ENCODE measurements at places on chromosomes 12 and 14.
A peak's percentile ranks its signal among the peaks of the same experiment; 100 is the strongest.

- no peak for DNase-seq
Observed at GRCh38 chr12:72191761-72192160, 80.4 kb upstream of the TRHDE start.

- DNase-seq = no peak
Observed at GRCh38 chr14:67467134-67467533, 21.4 kb downstream of the TMEM229B start.

GRCh38 chr14:30312214-30312613 is 246.7 kb upstream of the G2E3 start:
- no peak for DNase-seq

DNA sequence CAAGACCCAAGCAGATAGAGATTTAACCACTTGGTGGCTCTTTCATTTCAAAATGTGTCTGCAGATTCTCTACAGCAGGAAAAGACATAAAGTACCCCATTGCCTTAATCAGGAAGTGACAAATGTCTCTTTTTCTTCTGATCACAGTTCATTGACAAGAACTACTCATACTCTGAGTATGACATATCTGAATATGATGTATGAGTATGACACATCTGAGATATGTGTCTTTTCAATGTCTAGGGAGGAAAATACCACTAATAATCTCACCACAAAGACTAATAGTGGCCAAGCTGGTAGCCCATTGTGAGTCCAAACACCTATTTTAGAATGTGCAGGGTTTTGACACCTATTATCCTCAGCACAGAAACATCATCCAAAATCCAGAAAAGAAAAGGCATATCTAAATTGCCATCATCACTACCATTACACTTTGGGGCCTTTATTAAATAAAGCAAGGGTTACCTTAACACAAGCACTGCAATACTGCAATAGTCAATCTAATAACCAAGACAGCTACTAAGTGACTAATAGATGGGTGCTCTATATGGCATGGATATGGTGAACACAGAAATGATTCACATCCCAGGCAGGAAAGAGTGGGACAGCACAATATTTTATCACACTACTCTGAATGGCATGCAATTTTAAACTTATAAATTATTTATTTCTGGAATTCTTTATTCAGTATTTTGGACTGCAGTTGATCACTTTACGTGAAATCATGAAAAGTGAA is 243.7 kb upstream of the FAR2 start:
- DNase-seq = no peak

DNA sequence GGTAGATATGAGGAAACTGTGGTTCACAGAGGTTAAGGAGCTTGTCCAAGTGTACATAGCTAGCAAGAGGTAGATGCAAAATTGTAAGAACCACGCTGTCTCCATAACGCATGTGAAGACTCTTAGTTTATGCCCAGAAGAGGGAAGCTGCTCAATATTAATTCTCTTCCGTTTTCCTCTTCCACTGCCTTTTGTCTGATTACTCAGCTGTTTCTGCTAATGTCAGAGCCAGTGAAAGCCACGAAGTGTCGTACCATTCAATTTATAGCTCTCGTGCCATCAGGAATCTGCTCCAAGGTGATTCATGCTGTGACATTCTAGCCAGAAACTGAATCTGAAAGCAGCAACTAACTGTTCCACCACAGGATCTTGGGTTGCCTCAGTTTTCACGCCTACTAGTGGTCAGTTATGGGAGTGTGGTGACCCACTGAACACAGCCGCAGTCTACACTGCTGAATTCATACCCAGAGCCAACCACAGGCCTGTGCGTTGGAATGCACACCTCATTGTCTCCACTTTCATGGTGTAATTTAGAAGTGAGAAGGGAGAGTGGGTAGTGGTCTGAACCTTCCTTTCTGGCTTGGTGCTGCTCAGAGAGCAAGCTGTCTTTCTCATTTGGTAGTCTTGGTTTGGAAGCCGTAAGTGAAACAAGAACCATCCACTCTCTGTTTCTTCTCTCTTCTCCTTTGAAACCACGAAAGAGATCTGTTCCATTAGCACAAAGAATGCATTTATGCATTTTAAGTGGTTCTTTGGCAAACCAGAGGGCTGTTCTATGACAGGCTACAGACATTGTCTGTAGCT is 74.2 kb upstream of the NAP1L1 start:
- DNase-seq = peak; percentile 79

DNA sequence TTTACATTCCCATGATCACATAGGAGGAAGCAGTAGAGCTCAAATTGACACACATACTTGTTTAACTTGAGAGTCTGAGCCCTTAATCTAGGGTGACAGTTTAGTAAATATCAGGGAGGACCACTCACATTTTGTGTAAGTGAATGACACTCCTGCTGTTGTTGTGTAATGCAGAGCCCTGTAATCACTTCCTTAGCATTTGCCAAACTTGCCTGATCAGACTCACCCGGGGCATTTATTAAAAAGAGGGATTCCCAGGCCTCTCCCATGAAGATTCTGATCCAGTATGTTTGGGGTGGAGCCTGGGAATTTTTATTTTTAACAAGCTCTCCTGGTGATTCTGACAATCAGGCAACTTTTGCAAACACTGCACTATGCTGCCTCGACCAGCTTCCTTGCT is 119.6 kb downstream of the NUAK1 start:
- no peak for DNase-seq

- no peak for DNase-seq
Observed at GRCh38 chr12:12428047-12428446, 71.2 kb downstream of the BORCS5 start.

GRCh38 chr12:53828598-53828997 is 76.8 kb upstream of the CISTR start:
- no peak for DNase-seq

DNA sequence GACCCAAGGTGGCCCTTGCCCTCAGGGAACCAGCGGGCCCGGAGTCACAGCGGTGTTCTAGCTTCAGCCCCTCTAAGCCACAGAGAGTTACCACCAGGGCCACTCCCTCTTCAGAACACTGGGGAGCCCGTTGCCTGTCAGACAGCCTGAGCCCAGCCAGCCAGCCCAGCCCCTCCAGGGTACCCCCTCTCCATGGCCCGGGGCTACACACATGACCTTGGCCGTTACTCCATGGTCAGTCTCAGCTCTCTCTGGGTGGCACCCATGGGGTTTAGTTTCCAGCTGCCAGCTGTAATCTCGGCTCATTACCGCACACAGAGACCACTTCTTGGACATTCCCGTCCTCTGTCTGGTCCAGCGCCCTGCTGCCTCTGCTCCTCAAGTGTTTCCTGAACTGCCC is 35.0 kb downstream of the PPP2R5C start:
- no peak for DNase-seq

GRCh38 chr12:24416423-24417109 is 467.1 kb upstream of the SOX5 start:
- no peak for DNase-seq

GRCh38 chr14:103539056-103539825 is 10.2 kb downstream of the TRMT61A start:
- DNase-seq = no peak

- DNase-seq = no peak
Observed at GRCh38 chr14:87944987-87945604, 47.9 kb downstream of the GALC start.

GRCh38 chr12:64679487-64680001 is 69.2 kb downstream of the RASSF3 start:
- DNase-seq = no peak

DNA sequence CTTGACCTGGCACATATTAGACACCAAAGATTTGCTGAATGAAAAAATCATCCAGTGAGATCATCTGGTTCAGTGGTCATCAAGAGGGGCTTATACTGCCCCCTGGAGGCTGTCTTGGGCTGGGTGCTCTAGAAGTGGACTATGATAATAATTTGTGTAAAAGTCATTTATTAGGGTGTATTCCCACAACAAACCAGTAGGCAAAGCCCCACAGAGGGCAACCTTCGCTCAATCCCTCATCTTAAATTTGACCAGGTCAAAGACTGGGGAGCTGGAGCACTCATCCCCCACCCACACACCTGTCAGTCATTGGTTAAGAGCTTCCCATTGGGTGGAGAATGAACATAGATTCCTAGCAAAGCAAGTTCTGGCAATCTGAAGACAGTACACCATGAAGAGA is 20.0 kb upstream of the FICD start:
- DNase-seq = no peak

GRCh38 chr14:23057757-23058653 is 685 bp upstream of the CDH24 start:
- peak; percentile 86 for DNase-seq

GRCh38 chr14:91154851-91155625 is 41.2 kb downstream of the DGLUCY start:
- DNase-seq = no peak

DNA sequence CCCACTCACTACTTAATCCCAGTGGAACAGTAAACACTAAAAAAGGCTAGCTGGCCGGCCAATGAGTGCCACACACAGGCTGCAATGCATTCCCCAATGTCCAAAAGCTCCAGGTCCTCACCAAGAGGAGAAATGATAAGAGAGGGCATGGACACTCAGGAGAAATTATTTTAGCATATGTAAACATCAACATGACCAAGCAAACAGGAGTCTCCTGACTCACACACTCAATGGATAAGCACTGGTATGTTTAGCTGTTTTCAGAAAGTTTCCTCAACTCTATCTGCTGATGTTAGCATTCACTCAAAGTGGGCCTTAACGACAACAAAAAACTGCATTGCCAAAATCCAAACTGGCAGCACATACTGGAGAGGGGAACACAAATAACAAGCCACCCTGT is 105.0 kb downstream of the SLC2A13 start:
- no peak for DNase-seq

- no peak for DNase-seq
Observed at GRCh38 chr14:90072350-90072749, 10.6 kb downstream of the KCNK13 start.

DNA sequence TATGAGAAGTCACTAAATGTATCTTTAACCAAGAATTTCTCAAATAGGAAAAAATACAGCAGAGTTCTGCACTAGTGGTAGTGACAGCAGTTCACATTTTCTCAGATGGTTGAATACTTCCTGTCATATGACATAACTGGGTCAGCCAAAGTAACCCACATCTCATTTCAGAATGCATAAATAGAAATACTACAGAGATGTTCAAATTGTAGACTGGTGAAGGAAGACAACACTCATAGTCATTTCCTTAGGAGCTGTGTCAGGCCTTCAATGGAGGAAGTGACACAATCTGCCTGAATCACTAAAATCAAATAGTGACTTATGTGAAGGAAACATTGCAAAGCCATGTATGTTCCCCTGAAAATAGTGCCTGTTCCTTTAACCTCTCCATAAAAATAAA is 32.4 kb downstream of the FERMT2 start:
- DNase-seq = no peak

DNA sequence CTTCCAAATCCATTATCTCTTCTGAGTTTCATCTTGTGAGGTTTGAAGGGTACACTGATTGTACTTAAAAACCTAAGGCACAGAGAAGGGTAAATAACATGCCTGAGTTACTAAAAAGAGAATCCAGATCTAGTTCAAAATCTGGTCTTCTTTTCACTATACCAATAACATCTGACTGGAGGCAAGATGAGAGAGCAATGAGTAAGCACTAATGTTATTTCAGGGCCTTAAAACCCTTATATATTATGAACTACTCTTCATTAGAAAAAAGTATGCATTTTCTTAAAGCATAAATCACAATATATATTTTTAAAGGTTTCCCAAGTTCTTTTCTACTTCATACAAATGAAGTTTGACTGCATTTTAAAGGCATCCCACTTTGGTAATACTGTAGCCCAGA is 60.2 kb downstream of the GXYLT1 start:
- no peak for DNase-seq

DNA sequence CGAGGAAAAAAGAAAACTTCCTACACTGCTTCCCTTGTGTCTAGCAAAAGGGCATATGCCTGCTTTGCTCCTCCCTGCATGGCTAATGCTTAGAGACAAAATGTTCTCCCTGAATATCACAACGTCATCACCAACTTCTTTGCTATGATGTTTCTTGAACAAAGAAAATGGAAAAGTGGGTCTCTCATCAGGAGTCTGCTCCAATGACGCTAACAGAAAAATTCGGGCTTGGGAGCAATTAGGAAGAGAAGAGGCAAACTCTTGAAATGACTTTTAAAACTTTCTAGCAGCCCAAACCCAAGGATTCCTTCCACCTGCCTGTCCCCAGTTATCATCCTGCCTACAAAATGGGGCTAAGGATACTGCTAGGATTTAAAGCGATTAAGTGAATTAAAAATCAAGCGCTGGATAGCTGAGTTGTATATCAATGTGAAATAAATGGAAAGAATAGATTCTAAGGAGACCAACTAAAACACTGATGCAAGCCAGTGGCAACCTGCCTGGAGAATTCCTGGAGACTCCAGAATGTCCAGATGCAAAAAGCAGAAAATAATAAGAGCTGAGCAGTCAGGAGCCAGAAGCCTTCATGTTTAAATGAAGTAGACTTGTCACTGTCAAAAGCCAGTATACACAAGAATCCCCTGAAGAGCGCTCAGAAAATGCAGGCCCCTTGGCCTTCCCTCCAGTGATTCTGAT is 183.8 kb downstream of the DPF3 start:
- no peak for DNase-seq

- no peak for DNase-seq
Observed at GRCh38 chr12:47819138-47819895, 386 bp downstream of the HDAC7 start.

DNA sequence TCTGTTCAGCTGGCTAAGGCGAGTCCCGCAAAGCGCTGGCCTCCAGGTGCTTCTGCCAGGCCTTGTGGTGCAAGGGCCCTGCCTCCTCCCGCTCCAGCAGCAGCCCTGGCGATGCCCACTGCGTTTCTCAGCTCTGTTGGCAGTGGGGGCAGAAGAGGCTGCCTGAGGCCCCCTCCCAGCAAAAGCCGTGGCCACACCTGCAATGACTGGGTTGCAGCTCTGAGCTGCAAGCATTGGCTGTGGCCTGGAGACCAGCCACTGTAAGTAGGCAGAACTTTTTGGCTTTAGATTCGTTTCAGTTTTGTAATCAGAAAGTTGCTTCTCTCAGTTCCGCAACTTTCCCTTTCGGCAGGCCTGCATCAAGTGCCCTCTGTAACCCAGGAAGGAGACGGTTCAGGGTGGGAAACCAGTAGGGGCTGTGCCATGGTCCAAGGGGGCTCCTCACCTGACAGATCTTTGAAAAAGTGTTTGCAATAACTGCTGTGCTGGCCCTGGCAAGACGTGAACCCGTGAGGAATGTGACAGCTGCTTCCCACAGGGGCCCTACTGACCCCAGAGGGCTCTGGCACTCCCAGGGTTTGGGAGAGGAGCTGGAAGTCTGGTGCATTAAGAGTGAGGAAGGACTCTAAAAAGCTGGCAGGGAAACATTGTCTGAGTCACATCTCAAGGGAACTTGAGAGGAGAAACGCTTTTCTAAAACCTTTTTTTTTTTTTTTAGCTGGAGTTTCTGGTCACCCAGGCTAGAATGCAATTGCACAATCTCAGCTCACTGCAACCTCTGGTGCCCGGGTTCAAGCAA is 54.5 kb upstream of the MAX start:
- no peak for DNase-seq

DNA sequence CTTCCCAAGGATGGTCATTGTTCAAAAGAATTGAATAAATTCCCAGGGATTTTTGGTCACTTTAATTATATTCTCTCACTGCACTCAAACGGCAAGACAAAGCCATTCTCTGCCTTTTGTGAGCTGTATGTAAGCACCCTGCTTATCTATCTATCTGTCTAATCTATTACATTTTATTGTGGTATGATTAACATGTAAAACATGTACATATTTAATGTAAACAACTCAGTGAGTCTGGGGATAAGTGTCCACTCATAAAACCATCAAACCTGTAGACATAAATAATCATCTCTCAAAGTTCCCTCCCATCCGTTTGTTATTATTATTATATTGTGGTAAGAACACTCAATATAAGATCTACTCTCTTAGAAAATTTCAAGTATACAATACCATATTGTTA is 167.1 kb downstream of the CAND1 start:
- DNase-seq = no peak

All from stimulated activated CD4-positive, alpha-beta T cell treated with anti-CD3 and anti-CD28 coated beads, Interleukin-12 subunit alpha, Interleukin-12 subunit beta, amount 100 ng/mL, for 24 hours (primary cell).